ENCODE measurements at places on chromosomes 13 and 19. TPM values are rescaled to one million over a fixed set of nuclear protein-coding genes. Genes with fewer than 3 reads are reported as not detected.

DNA sequence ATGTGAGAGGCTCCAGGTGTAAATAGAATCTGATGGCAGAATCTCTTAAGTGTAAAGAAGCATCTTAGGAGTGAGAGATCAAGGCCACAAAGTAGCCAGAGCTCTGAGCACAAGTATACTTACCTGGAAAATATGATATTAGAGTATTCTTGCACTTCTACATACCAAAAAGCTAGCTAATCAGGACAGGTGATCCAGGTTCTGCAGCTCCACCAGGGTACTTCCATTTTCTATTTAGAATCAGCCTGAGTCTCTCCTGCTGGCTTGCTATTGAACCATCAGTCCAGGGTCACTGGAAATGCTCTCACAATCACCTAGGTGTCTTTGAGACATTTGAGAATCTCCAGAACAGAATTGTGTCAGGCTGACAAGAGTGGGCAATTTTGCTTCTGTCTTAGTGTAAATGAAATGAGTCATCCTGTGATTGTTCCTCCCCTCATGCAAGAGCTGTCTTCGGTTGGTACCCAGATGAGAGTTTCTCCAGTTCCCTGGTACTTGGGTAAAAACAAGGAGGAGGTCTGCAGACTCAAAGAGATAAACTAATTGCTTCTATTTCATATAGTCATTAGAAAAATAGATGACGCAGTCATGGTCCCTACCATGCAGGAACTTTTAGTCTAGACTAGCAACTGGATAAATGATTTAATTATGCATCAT, 14.6 kb downstream of the ZNF254 start:
- no peaks in the 10 kb centered on the region for H3K27me3 ChIP-seq
- no peaks in the 10 kb centered on the region for H3K4me1 ChIP-seq
- no peak overlapping the region for H3K4me3 ChIP-seq
- peaks cover 2% of the 10 kb centered on the region for H3K36me3 ChIP-seq

DNA sequence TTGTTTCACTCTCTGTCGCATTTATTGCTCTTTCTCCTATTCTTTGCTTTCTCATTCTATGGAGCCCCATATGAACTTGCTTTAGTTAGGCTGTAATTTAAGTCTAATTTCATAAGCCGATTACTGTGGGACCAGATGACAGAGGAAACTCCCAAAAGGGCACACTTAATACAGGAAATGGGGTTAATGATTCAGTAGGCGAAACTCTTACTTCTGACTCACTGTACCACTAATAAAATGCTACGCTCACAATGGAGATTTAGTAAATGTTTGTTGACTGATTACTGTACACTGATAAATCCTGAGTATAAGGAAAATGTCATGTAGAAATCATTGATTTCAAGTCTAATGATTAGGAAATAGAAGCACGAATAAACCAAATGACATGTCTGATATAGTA, 276.4 kb downstream of the KLF5 start:
- H3K27ac ChIP-seq: no peak overlapping the region
- DNase-seq: no peak
- H3K27me3 ChIP-seq: no peaks in the 10 kb centered on the region
- H3K4me1 ChIP-seq: no peaks in the 10 kb centered on the region

GRCh38 chr19:30223866-30224688, 148.1 kb upstream of the ZNF536 start:
- no peak overlapping the region for H3K27ac ChIP-seq
- no peaks in the 10 kb centered on the region for H3K36me3 ChIP-seq
- DNase-seq: no peak
- peaks cover 2% of the 10 kb centered on the region for H3K4me1 ChIP-seq
- H3K27me3 ChIP-seq: peaks cover 24% of the 10 kb centered on the region

- no peak overlapping the region for H3K27ac ChIP-seq
- no peak overlapping the region for H3K4me3 ChIP-seq
- no peaks in the 10 kb centered on the region for H3K27me3 ChIP-seq
- peaks cover 35% of the 10 kb centered on the region for H3K4me1 ChIP-seq
Observed at GRCh38 chr13:26964278-26965250, 204.0 kb upstream of the GPR12 start.

KLK1 gene
- 827 TPM for polyA plus RNA-seq

DNA sequence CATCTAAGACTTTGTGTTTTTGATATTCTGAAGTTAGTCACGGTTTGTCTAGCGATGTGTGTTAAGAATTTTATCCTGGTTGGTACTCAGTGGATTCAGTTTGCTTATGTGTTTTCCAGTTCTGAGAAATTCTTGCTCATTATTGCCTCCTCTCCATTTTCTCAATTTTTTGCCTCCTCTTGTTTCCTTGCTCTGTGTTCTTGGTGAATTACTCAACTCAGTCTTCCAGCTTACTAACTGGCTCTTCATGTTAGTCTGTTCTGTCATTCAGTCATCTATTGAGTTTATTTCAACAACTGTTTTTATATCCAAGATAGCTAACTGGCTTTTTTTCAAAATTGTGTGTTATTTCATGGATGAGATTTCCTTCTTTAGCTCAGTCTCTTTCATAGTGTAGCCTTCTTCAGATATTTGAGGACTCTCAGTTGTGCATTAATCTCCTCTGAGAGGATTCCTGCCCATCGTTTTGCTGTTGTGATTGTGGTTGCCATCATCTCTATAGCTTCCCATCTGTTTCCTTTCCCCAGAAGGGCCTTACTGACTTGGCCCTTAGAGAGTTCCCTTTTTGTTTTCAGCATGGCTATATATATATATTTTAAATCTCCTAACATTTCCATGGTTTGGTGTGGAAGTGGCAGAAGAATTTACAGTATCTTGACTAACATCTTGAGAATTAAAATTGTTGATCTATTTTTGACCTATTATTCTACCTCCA, 6.2 kb downstream of the SETDB2 start:
- H3K27me3 ChIP-seq: no peaks in the 10 kb centered on the region
- DNase-seq: no peak
- H3K4me1 ChIP-seq: peaks cover 10% of the 10 kb centered on the region
- no peaks in the 10 kb centered on the region for H3K36me3 ChIP-seq
- H3K27ac ChIP-seq: no peak overlapping the region
- no peak overlapping the region for H3K4me3 ChIP-seq

ZNF878 gene
- 0.67 TPM for polyA plus RNA-seq

GRCh38 chr13:48158915-48159314, 64.0 kb upstream of the MED4 start:
- no peaks in the 10 kb centered on the region for H3K36me3 ChIP-seq
- no peaks in the 10 kb centered on the region for H3K27me3 ChIP-seq
- H3K4me3 ChIP-seq: no peak overlapping the region
- no peaks in the 10 kb centered on the region for H3K4me1 ChIP-seq

DNA sequence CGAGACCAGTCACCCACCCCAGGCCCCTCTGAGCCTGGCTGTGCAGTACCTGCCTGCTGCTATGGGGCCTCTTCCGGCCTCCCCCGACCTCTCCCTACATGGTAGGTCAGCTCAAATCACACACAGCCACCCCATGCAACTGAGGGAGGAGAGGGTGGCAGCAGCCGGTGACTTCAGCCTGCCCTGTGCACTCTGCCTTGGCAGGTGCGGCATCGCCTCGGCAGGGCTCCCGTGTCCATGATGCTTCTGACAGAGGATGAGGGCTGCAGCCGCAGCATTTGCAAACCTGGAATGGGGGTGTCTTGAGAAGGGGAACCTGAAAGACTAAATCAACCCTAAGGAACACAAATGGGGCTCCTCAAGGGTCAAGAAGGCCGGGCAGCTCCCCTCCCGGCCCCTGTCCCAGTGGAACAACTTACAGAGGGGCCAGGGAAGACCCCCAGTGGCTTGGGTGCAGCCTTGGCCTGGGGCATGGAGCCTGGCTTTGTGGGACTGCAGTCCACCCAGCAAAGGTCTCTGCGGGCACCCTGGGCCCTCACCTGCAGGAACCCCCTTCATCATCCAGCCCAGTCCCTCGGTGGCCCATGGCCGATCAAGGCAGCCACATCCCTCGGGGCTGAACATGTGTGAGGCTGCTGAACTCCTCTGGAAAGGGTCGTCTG, 6.7 kb downstream of the TEX29 start:
- no peaks in the 10 kb centered on the region for H3K4me1 ChIP-seq
- H3K36me3 ChIP-seq: no peaks in the 10 kb centered on the region
- H3K27me3 ChIP-seq: no peaks in the 10 kb centered on the region

- no peak overlapping the region for H3K4me3 ChIP-seq
- no peaks in the 10 kb centered on the region for H3K4me1 ChIP-seq
- H3K36me3 ChIP-seq: no peaks in the 10 kb centered on the region
- no peak for DNase-seq
- no peak overlapping the region for H3K27ac ChIP-seq
Observed at GRCh38 chr19:14127929-14128509, 8.4 kb downstream of the ASF1B start.

NPAS1 gene
- polyA plus RNA-seq: 1.7 TPM

GRCh38 chr19:42191855-42192254, 25.6 kb downstream of the DEDD2 start:
- no peaks in the 10 kb centered on the region for H3K36me3 ChIP-seq
- H3K4me1 ChIP-seq: no peaks in the 10 kb centered on the region
- no peaks in the 10 kb centered on the region for H3K27me3 ChIP-seq
- H3K27ac ChIP-seq: no peak overlapping the region

All from kidney (tissue), 22 donors.